ENCODE measurements at places on chromosomes 2 and 18.

GRCh38 chr18:55300936-55301531 lies 287.0 kb downstream of the TCF4 start:
- no peak for DNase-seq

GRCh38 chr2:16763056-16763455 lies 97.4 kb upstream of the CYRIA start:
- DNase-seq, result no peak

DNA sequence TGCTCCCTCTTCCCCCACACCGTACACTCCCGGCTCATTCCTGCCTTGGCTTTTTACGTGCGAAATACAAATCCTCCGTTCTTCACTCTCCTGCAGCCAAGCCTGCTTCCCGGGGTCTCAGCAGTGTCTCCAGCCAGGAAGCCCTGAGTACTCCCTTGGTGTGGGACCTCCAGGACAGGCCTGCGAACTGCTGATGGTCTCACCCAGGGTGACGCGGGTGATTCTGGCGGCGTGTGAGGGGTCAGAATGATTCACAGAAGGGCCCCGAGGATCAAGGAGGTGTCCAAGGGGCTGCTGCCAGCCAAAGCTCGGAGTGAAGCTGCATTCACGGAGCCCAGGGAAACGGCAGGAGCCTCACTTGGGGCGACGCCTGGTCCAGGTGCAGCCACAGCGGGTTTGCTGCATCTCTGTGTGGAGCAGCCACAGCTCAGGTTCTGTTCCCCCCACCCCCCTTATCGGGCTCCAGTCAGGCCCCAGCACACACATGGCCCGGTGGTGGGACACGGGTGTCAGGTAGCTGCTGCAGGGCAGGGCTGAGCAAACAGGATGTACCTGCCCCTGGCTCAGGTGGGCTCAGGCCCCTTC lies 337.7 kb upstream of the MYT1L start:
- no peak for DNase-seq

DNA sequence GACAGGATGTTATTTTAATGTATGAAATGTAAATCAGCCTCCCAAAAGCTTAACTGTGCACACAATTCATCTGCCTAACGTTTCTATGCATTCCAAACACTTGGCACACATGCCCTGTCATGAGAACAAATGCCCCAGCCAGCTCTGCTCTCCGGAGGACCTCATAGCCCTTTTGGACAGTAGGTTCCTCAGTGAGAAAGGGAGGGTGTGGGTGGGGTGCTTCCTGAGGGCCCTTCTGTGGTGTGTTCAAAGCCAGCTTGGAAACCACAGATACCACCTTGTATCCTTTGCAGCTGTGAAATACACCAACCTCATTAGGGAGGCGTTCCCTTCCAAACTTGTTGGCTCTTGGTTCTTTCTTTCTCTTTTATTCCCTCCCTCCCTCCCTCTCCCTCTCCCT lies 102.2 kb upstream of the ASB18 start:
- DNase-seq, result no peak

GRCh38 chr18:3604498-3605408 lies 154.8 kb downstream of the TGIF1 start:
- DNase-seq, result peak; percentile 97

DNA sequence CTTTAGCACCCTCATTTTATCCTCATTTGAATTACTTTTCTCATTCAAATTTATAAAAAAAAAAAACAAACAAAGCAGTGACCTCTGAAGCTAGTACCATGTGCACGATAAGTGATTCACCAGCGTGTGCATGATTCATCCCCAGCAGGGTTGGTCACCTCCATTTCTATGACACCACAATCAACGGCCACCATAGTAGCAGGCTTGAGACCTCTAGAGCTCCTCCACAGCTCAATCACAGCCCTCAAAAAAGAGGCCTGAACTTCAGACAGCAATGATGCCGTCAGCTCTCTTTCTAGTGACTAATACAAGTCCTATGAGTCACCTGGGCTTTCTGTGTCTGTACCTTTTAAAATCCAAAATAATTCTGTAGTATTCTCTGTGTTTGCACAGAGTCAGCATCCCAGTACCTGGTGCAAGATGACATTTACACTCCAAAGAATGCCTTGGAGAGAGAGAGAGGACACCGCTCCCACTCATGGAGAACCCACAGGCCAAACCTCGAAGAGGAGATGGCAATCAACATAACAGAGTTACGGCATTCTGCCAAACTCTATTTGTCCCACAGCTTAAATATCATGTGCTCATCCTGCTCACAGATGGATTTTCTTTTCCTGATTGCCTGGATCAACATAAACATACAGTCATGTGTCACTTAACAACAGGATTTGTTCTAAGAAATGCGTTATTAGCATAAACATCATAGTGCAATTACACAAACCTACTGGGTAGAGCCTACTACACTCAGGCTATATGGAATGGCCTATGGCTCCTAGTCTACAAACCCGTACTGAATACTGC lies 58.7 kb downstream of the L3MBTL4 start:
- DNase-seq, result peak; percentile 10

- DNase-seq, result no peak
These were observed 17.9 kb upstream of the ASB1 start for GRCh38 chr2:238408615-238409340.

GRCh38 chr2:218216336-218216673 lies 684 bp upstream of the ARPC2 start:
- DNase-seq, result peak; percentile 25

DNA sequence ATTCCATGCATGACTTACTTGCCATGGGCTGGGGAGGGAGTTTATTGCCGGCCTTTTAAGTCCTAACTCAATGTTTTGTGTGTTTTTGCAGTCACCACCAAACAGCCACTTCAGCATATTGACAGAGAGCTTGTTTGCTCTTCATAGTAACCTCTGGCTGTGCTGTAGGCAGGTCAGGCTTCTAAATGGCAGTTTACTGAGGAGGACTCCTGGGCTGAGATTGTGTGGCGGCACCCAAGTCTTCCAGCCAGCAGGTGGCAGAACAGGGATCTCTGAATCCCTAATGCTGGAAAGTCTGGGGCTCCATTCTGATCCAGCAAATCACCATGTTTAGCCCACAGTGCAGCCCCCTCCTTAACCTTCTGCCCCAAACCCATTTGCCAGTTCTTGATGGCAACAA lies 121.2 kb downstream of the CAPN13 start:
- no peak for DNase-seq

DNA sequence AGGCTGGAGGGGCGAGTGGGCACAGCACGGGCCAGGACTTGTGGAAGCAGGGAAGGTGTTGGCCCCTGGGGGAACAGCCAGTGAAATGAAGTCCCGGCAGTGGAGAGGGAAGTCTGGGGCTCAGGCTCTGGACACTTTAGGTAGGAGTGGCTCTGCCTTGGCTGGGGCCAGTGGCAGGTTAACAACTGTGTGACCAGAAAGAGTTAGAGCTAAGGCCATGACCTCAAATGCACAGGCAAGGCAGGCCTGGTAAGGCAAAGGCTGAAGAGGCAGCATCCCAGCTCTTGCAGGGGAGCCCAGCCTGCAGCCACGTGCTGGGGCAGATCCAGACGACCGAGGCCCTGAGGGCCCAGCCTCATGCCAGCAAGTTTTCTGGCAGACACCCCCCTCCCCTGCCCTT lies 21.5 kb downstream of the PCARE start:
- no peak for DNase-seq

DNA sequence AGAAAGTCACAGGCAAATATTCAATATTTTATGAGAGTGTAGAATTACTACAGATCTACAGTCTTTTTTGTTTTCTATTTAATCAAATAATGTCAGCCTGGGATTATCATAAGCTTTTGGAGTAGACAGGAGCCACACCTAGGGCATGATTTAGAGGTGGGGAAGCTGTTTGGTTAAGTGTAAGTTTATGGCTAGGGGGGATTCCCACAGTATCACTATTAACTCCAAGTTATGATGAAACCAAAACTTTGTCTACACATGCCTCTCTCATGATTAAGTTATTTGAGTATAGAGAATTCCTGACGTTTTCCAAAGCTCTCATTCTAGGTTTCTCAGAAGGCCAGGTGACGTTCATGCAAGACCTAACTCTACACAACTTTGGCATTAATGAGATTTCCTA lies 2.1 kb downstream of the SERPINB10 start:
- no peak for DNase-seq

GRCh38 chr2:132623096-132623839 lies 46.7 kb downstream of the LYPD1 start:
- DNase-seq, result peak; percentile 56

DNA sequence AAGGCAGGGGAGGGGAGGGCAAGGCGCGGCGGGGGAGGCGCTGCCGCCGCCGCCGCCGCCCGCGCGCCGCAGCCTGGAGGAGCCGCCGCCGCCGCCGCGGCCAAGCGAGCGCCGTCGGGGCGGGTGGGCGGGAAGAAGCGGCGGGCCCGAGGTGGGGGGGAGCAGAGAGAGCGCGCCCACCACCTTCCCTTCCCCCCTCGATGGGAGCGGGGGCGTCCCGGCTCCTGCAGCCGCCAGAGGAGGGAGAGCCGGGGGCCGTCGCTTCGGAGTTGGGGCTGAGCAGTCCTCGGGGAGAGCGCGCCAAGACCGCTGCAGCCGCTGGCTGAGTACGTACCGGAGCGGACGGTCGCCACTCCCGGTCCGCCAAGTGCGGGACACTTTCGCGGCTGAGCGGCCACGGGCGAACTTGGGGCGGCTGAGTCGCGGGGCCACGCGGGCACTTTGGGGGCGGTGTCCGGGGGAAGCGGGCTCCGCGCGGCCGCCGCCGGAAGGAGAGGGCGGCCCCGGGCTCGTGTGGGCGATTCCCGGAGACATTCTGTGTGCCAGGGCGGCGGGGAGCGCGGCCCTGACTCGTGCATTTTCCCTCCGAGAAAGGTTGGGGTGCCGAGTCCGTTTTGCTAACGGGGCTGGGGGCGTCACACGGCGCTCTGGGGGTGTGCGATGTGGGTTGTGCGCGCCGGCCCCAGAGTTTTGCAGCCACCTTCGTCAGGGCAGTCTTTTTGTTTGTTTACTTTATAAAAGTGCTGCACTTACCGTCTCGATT lies at the start of gene NAB1:
Gene NAB1 (plus strand): TSS at position 49 of the 763 bp plus-strand sequence. CDS start 10,094 bp downstream, outside the sequence.
- DNase-seq, result no peak

- DNase-seq, result peak; percentile 79
These were observed 651.9 kb downstream of the SLC4A3 start for GRCh38 chr2:220279372-220279771.

GRCh38 chr18:36335476-36336279 lies 38.2 kb downstream of the FHOD3 start:
- DNase-seq, result no peak

Measured in cardiac fibroblast (primary cell).